HFFc6 (cell line): ENCODE measurements at places on chromosomes 11 and 22. TPM values are rescaled to one million over a fixed set of nuclear protein-coding genes. Genes with fewer than 3 reads are reported as not detected.

GRCh38 chr11:75388386-75389275, 10.7 kb upstream of the RPS3 start:
- DNase-seq = peak; percentile 69

PRODH gene
- not detected in 3 replicates for total RNA-seq

RDX gene
- total RNA-seq = 108 to 131 TPM (median 111 TPM) in 3 replicates

- no peak for DNase-seq
Measured at GRCh38 chr11:115924744-115925567, 420.7 kb upstream of the CADM1 start.

GRCh38 chr11:28674433-28675103, 566.4 kb downstream of the METTL15 start:
- peak; percentile 86 for DNase-seq

IMMP1L gene
- 10.1 to 13.3 TPM (median 11.7 TPM) in 3 replicates for total RNA-seq

PIWIL4 gene
- 0.18 to 0.38 TPM in 2 of 3 replicates, not detected in the other for total RNA-seq

GRCh38 chr11:6544921-6545850, 48.1 kb downstream of the DNHD1 start:
- DNase-seq = no peak

DNA sequence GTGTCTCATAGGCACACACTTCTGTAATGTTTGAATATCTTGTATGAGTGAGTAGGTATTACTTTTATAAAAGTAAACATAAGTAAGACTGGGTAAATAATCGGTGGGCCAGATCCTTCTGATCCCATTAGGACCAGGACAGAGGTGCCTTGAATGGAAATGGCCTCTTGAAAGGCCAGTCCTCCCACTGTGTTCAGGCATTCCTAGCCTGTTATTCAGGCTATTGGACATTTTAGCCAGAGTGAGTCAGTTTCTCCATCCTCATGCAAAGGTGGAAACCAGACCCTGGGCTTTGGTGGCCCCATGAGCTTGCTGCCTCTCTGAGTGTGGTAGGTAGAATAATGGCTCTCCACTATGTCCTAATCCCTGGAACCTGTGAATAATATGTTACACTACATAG, 34.4 kb downstream of the C11orf96 start:
- DNase-seq = no peak

- no peak for DNase-seq
Measured at GRCh38 chr11:20360650-20361049, 2.9 kb upstream of the HTATIP2 start.

- DNase-seq = peak; percentile 78
Measured at GRCh38 chr22:45263463-45264269, 21.1 kb upstream of the UPK3A start.

UBASH3B gene
- total RNA-seq = 51.8 to 60.4 TPM (median 52.0 TPM) in 3 replicates

DNA sequence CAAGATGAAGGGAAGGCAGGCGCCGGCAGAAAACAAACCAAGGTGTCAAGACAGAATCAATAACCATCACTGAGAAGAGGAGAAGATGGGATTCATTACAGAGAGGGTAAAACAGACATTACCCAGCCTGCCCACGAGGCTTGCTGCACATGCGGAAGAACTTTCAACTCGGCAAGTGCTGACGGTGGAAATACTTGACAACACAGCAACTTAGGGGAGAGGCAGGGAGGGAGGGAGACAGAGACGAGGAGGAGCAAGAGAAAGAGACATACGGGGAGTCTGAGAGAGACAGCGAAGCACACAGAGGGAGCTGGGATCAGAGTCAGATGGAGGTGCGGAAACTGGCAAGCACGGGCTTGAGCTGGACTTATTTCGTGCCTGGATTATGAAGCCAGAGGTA, 129.3 kb upstream of the NECTIN1 start:
- no peak for DNase-seq
